ENCODE measurements at places on chromosomes 12 and 14.

- DNase-seq = no peak
These were observed 4.0 kb downstream of the MYH7 start for GRCh38 chr14:23431486-23431885.

DNA sequence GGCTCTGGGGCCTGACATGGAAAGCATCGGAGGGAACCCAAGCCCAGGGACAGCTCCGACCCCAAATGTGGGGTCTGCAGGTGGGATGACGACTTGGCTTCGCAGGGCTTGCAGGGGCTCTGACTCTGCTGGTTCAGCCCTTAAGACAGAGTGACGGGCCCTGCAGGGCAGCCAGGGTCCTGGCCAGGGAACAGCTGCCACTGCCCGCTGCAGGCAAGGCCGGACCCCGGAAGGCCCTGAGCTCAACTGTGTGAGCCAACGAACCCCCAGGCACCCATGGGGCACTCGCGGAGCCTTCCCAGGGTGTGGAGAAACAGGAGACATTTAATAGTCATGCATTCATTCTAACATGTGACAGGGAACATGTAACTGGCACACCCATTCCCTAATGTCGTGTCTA is 120.7 kb downstream of the PIWIL1 start:
- no peak for DNase-seq

GRCh38 chr14:76937181-76938091 is 91.1 kb downstream of the IRF2BPL start:
- peak; percentile 83 for DNase-seq

GRCh38 chr12:108793756-108794441 is 62.6 kb upstream of the CORO1C start:
- DNase-seq = no peak
